Mammary microvascular endothelial cell (primary cell): ENCODE measurements at places on chromosomes 2 and 18. TPM values are rescaled to one million over a fixed set of nuclear protein-coding genes. Genes with fewer than 3 reads are reported as not detected.

MROH2A gene
- total RNA-seq: not detected in 2 replicates

MAPK4 gene
- total RNA-seq: not detected in 2 replicates

SPP2 gene
- not detected in 2 replicates for total RNA-seq

SPTBN1 gene
- total RNA-seq: 261 and 276 TPM in 2 replicates
